ENCODE measurements at places on chromosomes 12 and 14. TPM values are rescaled to one million over a fixed set of nuclear protein-coding genes. Genes with fewer than 3 reads are reported as not detected.

Gene STYX
- 13.1 TPM for total RNA-seq

Gene CCDC196
- total RNA-seq = not detected

Gene CCDC197
- not detected for total RNA-seq

Gene LHX5
- not detected for total RNA-seq

Gene PPP2R5E
- 19.3 TPM for total RNA-seq

Gene ZC2HC1C
- 1.5 TPM for total RNA-seq

Measured in fibroblast of lung (primary cell).